Cardiac muscle cell (in vitro differentiated cells and primary cell): ENCODE measurements at places on chromosomes 3 and 15. TPM values are rescaled to one million over a fixed set of nuclear protein-coding genes. Genes with fewer than 3 reads are reported as not detected.

DNA sequence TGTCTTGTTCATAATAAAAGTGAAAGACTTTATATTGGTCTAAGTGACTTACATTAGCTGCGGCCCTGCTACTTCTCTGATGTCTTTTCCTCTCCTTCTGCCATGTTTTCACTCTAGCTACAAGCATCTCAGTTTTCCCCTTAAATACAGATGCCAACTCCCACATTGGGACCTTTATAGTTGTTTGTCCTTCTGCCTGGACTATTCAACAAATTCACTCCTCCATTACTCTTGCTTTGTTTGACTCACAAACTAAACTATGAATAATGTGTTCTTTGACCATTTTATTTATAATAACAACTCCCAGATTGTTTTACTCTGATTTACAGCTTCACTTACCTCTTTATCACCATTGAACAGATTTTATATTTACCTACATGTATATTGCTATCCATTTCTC, 1369.9 kb downstream of the SI start:
- no peak for DNase-seq

GRCh38 chr15:44620081-44620480, 43.4 kb downstream of the SPG11 start:
- no peak for DNase-seq

DNA sequence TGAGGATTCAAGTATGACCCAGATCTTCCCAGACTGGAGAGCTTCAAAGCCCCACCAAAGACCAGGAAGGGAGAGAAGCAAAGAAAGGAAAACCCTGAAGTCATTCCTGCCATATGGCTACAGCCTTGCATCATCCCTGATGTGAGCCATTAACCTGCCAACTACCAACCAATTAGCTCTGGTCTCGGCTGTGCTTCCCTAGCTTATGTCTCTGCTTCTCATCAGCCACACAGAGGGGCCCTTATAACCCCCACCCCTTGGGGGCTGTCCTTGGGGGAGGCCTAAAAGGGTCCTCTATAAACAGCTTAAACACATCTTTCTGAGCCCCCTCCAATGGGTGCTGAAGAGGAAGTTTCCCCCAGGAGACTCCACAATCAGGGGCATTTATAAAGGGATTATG, 52.8 kb downstream of the NOX5 start:
- no peak for DNase-seq

Gene MED12L
- total RNA-seq = 3.3 and 6.9 TPM in 2 replicates

Gene SEC62
- total RNA-seq = 18.9 and 26.7 TPM in 2 replicates

- no peak for DNase-seq
These were observed 12.7 kb downstream of the C3orf22 start for GRCh38 chr3:126546013-126546412.

Gene TMC3
- total RNA-seq = 0.21 and 0.32 TPM in 2 replicates

DNA sequence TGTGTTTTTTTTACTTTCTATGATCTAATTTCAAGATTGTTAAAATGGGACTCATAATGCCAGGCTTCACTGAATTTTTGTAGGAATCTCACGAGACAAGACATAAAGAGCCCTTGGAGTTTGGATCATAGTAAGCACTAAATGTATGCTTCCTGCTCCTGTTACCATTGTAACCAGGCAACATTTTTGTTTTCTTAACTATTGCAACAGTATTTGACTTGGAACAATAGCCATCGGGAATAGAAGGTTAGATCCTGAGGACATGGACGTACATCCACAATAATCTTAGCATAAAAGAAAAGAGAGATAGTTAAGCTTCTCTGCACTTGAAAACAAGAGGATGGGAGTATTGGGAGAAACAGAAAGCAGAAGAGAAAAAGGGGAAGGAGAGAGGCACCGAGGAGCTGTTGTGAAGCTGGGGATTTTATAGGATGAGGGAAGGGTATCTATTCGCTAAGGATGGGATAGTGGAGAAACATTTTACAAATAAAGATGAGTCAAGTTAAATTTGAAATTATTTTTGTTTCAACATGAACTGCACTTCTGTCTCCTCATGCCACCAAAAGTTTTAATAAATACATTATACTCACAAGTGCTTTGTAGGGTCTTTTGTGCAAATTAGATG, 131.4 kb downstream of the TMCO5A start:
- no peak for DNase-seq

GRCh38 chr3:12613250-12613649, 50.7 kb downstream of the RAF1 start:
- DNase-seq = no peak

- DNase-seq = no peak
These were observed 689.7 kb upstream of the BCHE start for GRCh38 chr3:166526881-166527280.

Gene LYSMD2
- 1.5 and 1.9 TPM in 2 replicates for total RNA-seq

DNA sequence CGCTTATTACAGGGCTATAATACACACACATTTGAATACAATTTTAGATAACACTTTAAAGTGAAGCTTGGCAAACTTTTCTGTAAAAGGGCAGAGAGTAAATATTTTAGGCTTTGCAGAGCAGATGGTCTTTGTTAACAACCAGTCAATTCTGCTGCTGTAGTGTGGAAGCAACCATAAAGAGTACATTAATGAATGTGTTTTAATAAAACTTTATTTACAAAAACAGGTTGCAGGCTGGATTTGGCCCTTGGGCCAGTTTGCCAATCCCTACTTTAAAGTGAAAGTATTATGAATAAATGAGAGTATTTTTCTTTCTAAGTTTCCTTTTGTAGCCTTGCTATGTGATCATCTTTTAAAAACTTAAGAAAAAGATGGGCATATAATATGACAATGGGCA, 20.7 kb upstream of the ANKRD34C start:
- no peak for DNase-seq

DNA sequence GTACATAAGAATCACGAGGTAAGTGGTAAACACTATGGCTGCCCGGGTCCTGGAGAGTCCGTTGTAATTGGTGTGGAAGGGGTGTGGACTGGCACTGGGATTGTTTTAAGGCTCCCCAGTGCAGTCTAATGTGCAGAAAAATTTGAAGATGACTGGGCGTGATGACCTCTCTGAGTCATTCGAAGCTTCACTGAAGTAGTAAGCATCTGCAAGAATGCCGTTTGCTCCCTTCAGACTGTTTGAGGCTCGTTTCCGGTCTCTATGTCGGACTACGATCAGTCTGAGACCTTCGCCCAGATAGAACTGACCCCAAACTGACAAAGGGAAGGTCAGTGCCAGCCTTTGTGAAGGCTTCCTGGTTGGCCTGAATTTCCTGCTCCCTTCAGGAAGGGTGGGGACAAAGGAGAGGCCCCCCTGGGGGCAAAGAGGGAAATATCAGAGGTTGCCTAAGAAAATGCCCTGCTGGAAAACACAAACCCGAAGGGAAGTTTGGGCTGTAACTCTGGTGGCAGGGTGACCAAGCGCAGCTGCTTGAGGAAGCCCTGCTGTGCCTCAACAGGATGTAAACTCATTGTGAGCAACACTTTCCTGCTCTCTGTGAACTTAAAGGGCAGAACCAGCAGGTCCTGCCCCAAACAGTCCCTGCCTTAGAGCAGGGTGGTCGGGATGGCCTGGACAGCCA, 34.6 kb downstream of the BTD start:
- peak; percentile 87 for DNase-seq

Gene LRRC57
- 7.5 and 20.3 TPM in 2 replicates for total RNA-seq

DNA sequence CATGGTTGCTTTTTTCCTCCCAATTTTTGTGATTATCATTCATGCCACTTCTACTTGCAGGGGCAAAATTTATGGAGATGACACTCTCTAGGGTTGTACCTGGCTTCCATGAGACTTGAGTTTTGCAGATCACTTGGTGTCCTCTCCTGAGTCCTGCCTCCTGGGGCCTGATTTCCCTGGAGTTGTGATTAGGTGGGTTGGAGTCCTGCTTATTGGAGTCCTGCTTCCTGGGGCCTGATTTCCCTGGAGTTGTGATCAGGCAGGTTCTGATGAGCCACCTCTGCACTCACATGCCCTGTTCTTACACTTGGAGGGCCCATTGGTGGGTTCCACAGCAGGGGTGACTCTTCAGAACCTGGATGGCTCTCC, 102.0 kb downstream of the PDCD6IP start:
- no peak for DNase-seq

DNA sequence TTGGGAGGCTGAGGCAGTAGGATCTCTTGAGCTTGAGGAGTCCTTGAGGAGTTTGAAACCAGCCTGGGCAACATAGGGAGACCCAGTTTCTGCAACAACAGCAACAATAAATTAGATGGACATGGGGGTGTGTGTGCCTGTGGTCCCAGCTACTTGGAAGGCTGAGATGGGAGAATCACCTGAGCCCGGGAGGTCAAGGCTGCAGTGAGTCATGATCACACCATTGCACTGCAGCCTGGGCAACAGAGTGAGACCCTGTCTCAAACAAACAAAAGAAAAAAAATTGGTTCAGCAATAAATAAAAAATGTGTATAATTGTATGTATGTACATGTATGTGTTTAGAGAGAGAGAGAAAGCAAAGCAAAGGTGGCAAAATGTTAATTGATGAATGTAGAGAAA, 83.1 kb downstream of the PDE8A start:
- no peak for DNase-seq

GRCh38 chr15:43186003-43186353, 775 bp downstream of the CCNDBP1 start:
- no peak for DNase-seq

Gene HMG20A
- total RNA-seq = 45.6 and 59.3 TPM in 2 replicates

DNA sequence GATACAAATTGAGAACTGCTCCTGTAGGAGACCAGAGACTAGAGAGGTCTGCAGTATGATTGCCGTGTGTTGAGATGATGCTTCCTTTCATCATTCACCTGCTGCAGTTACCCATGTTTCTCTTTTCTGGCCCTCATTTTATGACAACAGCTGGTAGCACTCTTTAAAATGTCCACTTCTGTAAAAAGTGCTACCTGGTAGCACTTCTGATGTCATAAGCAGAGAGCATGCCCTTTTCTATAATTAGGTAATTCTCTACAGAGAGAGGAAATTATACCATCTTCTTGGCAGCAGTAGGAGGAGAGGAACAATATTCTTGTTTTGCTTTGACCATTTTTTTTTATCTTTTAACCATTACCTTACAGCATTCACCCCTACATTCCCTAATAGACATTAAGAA, 123.8 kb downstream of the PPM1L start:
- no peak for DNase-seq

Gene TTC23
- 24.6 and 38.2 TPM in 2 replicates for total RNA-seq

Gene GABRR3
- not detected in 2 replicates for total RNA-seq

- no peak for DNase-seq
These were observed 12.0 kb upstream of the PPP1R2 start for GRCh38 chr3:195555110-195555509.

DNA sequence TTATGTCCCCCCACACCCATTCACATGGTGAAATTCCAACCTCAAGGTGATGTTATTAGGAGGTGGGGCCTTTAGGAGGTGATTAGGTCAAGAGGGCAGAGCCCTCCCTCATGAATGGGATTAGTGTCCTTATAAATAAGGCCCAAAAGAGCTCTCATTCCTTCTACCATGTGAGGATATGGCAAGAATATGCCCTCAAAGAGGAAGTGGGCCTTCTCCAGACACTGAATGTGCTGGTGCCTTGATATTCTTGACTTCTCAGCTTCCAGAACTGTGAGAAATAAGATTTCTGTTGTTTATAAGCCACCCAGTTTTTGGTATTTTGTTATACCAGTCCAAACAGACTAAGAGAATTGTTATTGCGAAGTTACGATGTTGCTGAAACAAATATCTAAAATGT, 94.4 kb downstream of the ANKRD28 start:
- DNase-seq = no peak

- DNase-seq = no peak
These were observed 2.0 kb downstream of the ATP10A start for GRCh38 chr15:25860885-25861866.

Gene ADCY5
- 47.7 and 93.7 TPM in 2 replicates for total RNA-seq
